ENCODE measurements at places on chromosomes 12 and 14. TPM values are rescaled to one million over a fixed set of nuclear protein-coding genes. Genes with fewer than 3 reads are reported as not detected.

MIP gene
- total RNA-seq = not detected

SYNE2 gene
- total RNA-seq = 67.4 TPM

PRB2 gene
- not detected for total RNA-seq

DNA sequence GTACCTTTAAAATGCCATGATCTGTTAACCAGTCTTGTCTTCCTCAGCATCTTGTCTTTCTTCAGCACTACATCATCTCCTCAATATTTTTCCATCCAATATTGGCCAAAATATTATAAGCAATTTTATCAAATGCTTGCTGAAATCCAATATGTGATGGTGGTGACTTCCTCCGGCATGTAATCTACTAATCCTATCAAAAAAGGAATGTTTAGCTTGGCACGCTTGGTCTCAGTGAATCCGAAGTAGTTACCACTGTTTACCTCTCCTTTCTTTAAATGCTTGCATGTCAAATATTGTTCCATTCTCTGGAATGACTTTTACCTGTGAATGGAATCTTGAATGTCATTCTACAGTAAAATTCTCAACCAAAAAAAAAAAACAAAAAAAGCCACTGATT, 72.3 kb upstream of the EEA1 start:
- H3K4me3 ChIP-seq = no peak overlapping the region
- DNase-seq = no peak
- H3K4me1 ChIP-seq = peaks cover 11% of the 10 kb centered on the region
- no peak overlapping the region for H3K27ac ChIP-seq
- no peaks in the 10 kb centered on the region for H3K36me3 ChIP-seq

DNA sequence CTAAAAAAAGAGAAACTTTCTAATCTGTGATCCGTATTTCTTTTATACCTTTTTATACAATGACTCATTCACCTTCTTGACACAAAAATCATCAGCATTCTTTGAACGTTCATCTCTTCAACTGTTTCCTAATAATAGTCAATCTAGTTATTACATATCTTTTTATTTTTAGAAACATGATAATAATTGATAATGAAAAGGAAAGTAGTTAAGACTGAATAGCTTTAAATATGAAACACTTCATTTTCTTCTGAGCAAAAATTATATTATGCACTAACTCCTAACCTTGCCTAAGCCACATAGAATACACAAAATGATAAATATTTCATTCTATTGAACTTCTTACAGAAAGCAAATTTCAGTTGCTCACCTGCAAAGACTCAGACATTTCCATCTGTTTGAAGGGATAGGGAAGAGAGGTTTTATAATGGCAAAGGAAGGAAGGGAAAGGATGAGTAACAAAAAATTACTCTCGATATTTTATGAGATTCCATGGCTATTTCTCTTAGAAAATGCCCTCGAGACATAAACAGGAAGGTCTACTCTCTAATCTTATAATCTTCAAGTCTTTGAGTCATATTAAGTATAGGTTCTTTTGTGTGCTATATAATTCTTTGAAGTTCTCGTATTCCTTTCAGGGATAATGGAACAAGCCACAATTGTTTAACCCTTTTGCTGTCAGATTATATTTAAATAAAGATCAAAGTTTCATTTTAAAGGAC, 7.5 kb upstream of the KLHL42 start:
- H3K27ac ChIP-seq = no peak overlapping the region
- DNase-seq = no peak
- H3K36me3 ChIP-seq = peaks cover 10% of the 10 kb centered on the region
- no peak overlapping the region for H3K4me3 ChIP-seq
- H3K4me1 ChIP-seq = peaks cover 5% of the 10 kb centered on the region

- H3K27me3 ChIP-seq = no peaks in the 10 kb centered on the region
- H3K36me3 ChIP-seq = no peaks in the 10 kb centered on the region
- peaks cover 16% of the 10 kb centered on the region for H3K4me1 ChIP-seq
These were observed 117.5 kb downstream of the SLC25A21 start for GRCh38 chr14:37054869-37055268.

GRCh38 chr14:55274751-55275150, 3.5 kb downstream of the FBXO34 start:
- H3K27ac ChIP-seq = no peak overlapping the region
- no peak overlapping the region for H3K4me3 ChIP-seq
- no peak for DNase-seq
- H3K36me3 ChIP-seq = no peaks in the 10 kb centered on the region
- no peaks in the 10 kb centered on the region for H3K27me3 ChIP-seq
